NCI-H187 treated with DMSO at 0.1 percent for 48 hours (cell line): ENCODE measurements at places on chromosomes 5 and 9.

DNA sequence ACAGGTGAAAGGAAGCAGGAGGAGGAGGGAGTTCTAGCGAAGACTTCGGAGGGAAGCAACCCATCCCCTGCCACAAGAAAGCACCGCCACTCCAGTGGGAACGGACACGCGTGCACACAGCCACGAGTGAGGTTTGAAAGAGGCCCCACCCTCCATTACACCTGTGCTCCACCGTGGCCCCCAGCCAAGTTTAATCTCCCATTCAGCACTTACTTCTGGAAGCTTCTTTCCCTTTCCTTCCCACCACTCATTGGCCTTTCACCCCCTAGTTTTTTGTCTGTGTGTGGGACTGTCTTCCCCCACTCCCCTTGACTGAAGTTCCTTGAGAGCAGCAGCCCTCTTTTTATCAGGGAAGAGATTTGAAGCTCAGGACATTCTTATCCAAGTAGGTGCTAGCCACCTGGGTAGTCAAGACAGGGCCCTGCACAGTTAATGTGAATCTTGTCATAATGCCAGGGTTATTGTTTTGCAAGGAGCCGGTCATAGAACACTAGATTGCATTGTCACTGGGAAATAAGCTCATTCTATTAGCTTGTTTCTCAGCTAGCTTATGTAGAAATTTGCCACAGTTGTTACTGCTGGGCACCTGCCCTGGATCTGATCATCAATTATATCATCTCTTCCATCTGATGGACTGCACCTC, 256.0 kb downstream of the DOCK8 start:
- no peak for DNase-seq

GRCh38 chr5:59040024-59040803, 457.3 kb downstream of the RAB3C start:
- no peak for DNase-seq

DNA sequence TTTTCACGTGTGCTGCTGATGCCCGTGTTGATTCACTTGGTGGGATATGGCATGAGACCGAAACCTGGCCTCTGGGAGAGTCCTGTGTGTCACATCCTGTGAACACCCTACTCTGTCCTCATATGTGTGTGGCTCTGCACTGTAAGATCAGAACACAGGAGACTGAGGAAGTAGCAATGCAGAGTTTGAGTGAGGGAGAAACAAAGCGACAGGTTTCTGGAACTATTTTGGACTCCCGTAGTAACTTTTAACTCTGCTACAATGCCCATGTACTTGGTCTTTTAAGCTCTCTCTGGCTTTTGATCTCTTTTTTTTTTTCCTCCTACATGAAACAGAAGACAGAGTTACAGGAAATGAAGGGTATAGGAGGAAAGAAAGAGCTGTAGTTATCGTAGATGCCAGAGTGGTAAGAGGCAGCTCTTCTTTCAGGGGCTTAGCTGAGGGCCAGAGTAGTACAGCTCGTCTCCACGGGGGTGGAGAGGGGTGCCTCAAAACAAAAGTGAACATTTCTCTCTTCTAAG, 26.6 kb downstream of the GRAMD2B start:
- DNase-seq = no peak

DNA sequence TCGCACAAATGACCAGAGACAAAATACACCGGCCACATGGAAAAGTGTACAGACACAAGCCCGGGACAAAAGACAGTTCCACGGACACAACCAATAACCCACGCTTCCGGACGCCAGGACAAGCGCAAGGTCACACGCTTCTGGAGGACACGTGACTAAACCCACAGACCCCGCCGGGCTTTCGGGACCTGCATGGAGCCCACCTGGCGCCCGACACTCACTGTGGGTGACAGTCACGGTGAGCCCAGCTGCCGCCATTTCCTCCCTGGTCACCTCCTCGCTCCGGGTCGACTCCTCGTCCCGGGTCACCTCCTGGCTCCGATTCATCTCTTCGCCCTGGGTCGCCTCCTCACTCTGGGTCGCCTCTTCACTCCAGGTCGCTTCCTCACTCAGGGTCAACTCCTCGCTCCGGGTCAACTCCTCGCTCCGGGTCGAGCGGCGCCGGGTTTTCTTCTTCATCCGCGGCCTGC, 470 bp downstream of the BAG1 start:
- DNase-seq = no peak

DNA sequence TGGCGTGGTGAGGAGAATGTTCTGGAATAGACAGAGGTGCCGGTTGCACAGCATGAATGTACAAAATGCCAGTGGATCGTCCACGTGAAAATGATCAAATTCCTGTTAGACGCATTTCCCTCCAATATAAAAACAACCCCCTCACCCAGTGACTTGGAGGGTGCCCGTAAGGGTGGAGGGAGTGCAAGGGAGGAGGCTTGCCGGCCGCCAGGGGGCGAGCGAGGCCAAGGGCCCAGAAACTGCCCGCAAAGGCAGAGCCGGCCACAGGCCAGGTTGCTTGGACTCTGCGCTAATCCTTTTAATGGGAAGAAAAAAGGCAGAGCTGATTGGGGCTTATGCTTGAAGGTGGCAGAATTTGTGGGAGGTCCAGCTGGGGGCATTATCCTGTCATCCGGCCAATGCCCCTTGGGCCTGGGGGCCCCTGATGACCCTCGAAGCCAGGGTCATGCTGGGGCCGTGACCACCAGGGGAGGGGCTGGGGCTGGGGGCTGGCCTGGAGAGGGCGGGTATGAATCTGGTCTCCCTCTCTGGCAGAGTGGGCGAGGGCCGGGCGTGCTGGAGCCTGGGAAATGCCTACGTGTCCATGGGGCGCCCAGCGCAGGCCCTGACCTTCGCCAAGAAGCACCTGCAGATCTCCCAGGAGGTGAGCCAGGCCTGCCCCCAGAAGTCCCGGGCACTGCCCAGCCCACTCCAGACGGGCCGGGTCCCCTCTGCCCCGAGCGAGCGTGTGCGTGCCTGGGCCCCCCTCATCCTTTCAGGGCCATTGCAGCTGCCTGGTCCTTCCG, 12.0 kb downstream of the GPSM1 start:
- no peak for DNase-seq
